Stimulated activated CD8-positive, alpha-beta memory T cell treated with anti-CD3 and anti-CD28 coated beads, Interleukin-7, amount 100 ng/mL, for 4 hours (primary cell): ENCODE measurements at places on chromosomes 2 and 18.

- no peak for DNase-seq
Measured at GRCh38 chr2:227153758-227154486, 10.1 kb downstream of the COL4A4 start.

GRCh38 chr2:14516844-14517243 lies 115.7 kb upstream of the LRATD1 start:
- DNase-seq = no peak

- DNase-seq = no peak
Measured at GRCh38 chr2:468648-469336, 180.9 kb upstream of the ALKAL2 start.

GRCh38 chr18:51248685-51249084 lies 51.2 kb upstream of the MEX3C start:
- no peak for DNase-seq

DNA sequence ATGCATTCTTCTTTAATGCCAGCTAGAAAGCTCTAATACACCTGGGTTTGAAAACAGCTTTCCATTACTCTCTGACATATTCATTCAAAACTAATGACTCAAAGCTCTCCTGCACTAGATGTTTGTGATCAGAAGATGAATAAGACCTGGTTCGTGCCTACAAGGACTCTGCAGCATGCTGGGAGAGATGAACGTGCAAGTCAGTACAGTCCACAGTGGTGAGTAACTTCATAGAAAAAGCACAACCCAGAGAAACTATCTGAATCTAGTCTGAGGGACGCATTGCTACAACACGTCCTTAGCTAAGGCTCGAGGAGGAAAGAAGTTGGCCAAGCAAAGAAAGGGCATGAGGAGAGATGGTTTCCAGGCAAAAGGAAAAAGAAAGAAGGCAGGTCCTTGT lies 234.3 kb downstream of the OSR1 start:
- DNase-seq = no peak

DNA sequence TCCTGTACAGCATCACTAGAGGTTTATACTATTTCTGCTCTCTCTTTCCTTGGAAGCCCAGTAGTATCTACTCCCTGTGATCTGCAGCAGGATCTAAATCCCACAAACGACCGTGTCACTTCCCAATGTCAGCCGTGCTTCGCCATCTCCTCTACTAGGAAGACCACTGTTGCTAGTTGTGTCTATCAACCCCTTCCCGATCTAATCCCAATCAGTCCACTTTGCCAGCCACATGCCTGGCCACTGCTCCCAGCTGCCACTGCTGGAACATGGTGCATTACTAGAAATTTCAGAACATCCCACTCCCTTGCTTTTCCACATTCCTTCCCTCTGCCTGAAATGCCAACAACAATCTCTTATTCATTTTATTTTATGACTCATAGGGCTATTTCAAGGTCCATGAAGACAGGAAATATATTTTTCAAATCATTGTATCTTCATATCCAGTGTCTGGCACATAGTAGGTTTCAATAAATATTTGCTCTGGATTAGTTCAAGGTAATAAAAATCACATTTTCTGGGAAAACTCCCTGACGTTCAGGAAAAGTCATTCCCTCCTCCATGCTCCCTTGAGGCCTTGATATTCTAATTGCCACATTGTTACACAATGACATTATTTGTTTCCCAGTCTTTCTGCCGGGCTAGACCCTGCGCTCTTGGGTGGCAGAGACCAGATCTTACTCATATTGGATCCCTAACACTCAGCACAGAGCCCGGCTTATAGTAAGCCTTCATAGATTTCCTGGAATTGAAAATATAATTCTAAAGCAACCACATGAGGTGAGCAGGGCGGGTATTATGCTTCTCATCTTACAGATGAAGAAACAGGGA lies 2.1 kb upstream of the TRIB2 start:
- no peak for DNase-seq

DNA sequence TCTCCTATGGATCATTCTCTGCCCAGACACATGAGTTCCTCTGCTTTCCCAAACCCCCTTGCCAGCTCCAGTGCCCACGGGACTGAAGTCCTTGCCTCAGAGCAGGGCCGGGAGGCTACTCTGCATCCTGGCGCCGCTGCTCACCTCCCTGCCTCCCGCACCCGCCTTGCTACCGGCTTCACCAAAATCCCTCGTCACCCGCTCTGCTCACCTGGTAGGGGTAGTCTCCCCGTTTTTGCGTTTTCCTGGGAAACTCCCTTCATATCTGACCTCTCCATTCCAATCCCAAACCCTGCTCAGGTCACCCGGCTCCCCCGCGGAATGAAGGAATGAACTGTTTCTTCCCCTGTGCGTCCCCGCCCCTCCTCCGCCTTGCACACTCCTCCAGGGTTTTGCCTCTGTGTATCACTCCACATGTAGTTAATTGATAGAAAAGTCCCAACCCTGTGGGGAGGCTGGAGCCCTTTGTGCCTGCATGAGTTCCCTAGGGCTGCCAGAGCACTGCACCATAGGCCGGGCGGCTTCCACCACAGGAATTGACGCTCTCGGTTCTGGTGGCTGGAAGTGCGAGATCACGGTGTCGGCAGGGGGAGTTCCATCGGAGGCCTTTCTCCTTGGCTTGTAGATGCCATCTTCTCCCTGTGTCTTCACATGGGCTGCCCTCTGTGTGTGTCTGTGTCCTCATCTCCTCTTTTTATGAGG lies 2.0 kb upstream of the DGKD start:
- DNase-seq = no peak
